ENCODE measurements at places on chromosomes 2 and 18. TPM values are rescaled to one million over a fixed set of nuclear protein-coding genes. Genes with fewer than 3 reads are reported as not detected.
A peak's percentile ranks its signal among the peaks of the same experiment; 100 is the strongest.

ASTL gene
- total RNA-seq: not detected

FTCDNL1 gene
- 1.3 TPM for total RNA-seq

GRCh38 chr2:106183101-106183696 lies 10.9 kb downstream of the UXS1 start:
- H3K36me3 ChIP-seq: peaks cover 15% of the 10 kb centered on the region
- H3K4me3 ChIP-seq: peak overlapping the region; percentile 0
- no peaks in the 10 kb centered on the region for H3K27me3 ChIP-seq
- no peak for DNase-seq
- peaks cover 38% of the 10 kb centered on the region for H3K4me1 ChIP-seq

GRCh38 chr2:73187549-73187948 lies 14.8 kb upstream of the NOTO start:
- DNase-seq: no peak
- peaks cover 70% of the 10 kb centered on the region for H3K27me3 ChIP-seq

GRCh38 chr2:1774929-1775328 lies 30.6 kb upstream of the PXDN start:
- H3K27me3 ChIP-seq: peaks cover 8% of the 10 kb centered on the region
- peaks cover 8% of the 10 kb centered on the region for H3K4me1 ChIP-seq
- H3K4me3 ChIP-seq: no peak overlapping the region
- H3K27ac ChIP-seq: no peak overlapping the region
- H3K36me3 ChIP-seq: no peaks in the 10 kb centered on the region

GRCh38 chr2:20933714-20934113 lies 110.2 kb downstream of the APOB start:
- no peak overlapping the region for H3K4me3 ChIP-seq
- H3K27me3 ChIP-seq: peaks cover 28% of the 10 kb centered on the region
- H3K4me1 ChIP-seq: peaks cover 17% of the 10 kb centered on the region
- DNase-seq: no peak
- no peak overlapping the region for H3K27ac ChIP-seq

- no peak for DNase-seq
- no peaks in the 10 kb centered on the region for H3K27me3 ChIP-seq
- H3K27ac ChIP-seq: no peak overlapping the region
- H3K36me3 ChIP-seq: peaks cover 19% of the 10 kb centered on the region
These were observed 35.6 kb downstream of the EIF2AK3 start for GRCh38 chr2:88591698-88592097.

- H3K36me3 ChIP-seq: no peaks in the 10 kb centered on the region
- peaks cover 3% of the 10 kb centered on the region for H3K27me3 ChIP-seq
- H3K27ac ChIP-seq: no peak overlapping the region
- DNase-seq: no peak
- H3K4me3 ChIP-seq: no peak overlapping the region
These were observed 597.2 kb upstream of the ZEB2 start for GRCh38 chr2:145116834-145117725.

DNA sequence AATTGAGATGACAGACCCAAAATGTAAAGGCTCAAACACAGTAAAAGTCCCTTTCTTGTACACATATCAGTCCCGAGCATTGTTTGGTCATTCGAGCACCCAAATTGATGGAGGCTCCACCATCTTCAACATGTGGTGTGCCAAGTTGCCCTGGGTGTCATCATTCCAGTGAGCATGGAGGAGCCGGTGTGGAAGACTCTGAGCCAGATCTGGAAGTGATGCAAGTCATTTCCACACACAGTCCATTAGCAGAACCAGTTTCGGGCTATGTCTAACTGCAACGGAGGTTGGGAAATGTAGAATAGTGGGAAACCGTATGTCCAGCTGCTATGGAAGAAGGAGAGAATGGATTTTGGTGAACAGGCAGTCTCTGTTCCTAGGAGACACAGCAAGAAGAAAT lies 40.9 kb upstream of the BZW1 start:
- H3K27ac ChIP-seq: no peak overlapping the region
- H3K36me3 ChIP-seq: no peaks in the 10 kb centered on the region
- H3K4me3 ChIP-seq: no peak overlapping the region

DNA sequence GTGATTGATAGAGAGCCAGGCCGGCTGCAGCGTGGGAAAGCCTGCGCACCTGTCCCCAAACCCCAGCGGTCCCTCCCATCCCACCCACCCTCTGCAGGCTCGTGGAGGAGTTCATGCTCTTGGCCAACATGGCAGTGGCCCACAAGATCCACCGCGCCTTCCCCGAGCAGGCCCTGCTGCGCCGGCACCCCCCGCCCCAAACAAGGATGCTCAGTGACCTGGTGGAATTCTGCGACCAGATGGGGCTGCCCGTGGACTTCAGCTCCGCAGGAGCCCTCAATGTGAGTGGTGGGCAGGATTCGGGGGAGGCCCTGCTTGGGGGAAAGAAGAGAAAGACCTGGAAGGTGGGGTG lies 48.9 kb upstream of the ALPP start:
- no peaks in the 10 kb centered on the region for H3K36me3 ChIP-seq
- no peak overlapping the region for H3K27ac ChIP-seq
- no peak for DNase-seq
- H3K27me3 ChIP-seq: no peaks in the 10 kb centered on the region
- H3K4me1 ChIP-seq: peaks cover 4% of the 10 kb centered on the region
- no peak overlapping the region for H3K4me3 ChIP-seq

All from type B pancreatic cell (in vitro differentiated cells).